ENCODE measurements at places on chromosomes 12 and 14. TPM values are rescaled to one million over a fixed set of nuclear protein-coding genes. Genes with fewer than 3 reads are reported as not detected.
A peak's percentile ranks its signal among the peaks of the same experiment; 100 is the strongest.

DNA sequence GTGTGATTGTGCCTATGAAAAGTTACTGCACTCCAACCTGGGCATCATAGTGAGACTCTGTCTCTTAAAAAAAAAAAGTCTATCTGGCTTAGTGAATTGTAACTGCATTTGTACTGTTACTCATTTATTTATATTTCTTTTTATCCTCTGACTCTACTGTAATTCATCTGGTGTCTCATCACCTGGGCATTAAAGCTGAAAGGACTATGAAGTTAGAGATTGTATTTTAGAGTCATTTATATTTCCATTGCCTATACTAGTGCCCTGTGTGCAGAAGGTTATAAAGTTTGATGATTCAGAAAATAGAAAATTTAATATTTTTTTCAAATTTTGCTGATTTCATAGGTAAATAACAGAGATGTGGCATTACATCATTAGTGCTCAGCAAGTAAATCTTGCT, 30.2 kb downstream of the BICDL1 start:
- DNase-seq = no peak
- H3K4me1 ChIP-seq = no peaks in the 10 kb centered on the region
- no peaks in the 10 kb centered on the region for H3K27me3 ChIP-seq
- H3K4me3 ChIP-seq = no peak overlapping the region
- no peaks in the 10 kb centered on the region for H3K36me3 ChIP-seq

DNA sequence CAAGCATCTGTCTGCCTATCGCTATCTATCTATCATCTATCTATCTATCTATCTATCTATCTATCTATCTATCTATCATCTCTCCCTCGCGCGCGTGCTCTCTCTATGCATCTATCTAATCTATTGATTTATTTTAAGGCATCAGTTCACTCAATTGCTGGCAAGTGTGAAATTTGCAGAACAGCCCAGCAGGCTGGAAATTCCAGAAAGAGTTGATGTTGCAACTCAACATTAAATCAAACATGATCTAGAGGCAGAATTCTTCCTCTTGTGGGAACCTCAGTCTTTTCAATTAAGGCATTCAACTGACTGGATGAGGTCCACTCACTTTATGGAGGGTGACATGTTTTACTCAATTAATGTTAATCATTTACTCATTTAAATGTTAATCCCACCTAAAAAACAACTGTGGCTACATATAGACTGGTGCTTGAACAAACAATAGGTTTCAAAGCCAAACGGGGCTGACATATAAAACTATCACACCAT, 1210.8 kb downstream of the GALC start:
- DNase-seq = no peak
- no peak overlapping the region for H3K27ac ChIP-seq
- no peaks in the 10 kb centered on the region for H3K27me3 ChIP-seq
- H3K4me1 ChIP-seq = peaks cover 10% of the 10 kb centered on the region
- H3K36me3 ChIP-seq = no peaks in the 10 kb centered on the region

GRCh38 chr14:68033336-68033932, 213.9 kb downstream of the RAD51B start:
- H3K27me3 ChIP-seq = no peaks in the 10 kb centered on the region
- H3K4me1 ChIP-seq = peaks cover 10% of the 10 kb centered on the region
- peaks cover 16% of the 10 kb centered on the region for H3K36me3 ChIP-seq
- DNase-seq = no peak
- no peak overlapping the region for H3K27ac ChIP-seq
- no peak overlapping the region for H3K4me3 ChIP-seq

DNA sequence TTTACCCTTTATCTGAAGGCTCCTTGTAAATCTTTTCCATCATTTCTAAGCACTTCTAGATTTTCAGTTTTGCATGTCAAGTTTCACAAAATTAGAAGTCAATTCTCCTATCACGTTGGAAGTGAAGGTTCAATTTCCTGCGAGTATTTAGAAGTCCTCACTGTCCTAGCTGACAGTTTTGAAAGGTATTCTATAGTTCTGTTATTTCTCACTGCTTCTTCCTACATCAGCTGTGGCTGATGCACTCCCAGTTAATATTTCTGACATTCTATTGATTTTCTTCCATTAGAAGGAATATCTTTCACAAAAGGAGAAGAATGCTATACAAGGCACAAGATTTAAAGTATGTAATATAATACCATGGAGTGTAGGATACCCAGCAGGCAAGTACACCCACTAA, 15.8 kb upstream of the TMCC3 start:
- H3K27ac ChIP-seq = no peak overlapping the region
- no peak overlapping the region for H3K4me3 ChIP-seq
- no peak for DNase-seq
- peaks cover 2% of the 10 kb centered on the region for H3K4me1 ChIP-seq
- no peaks in the 10 kb centered on the region for H3K36me3 ChIP-seq

DNA sequence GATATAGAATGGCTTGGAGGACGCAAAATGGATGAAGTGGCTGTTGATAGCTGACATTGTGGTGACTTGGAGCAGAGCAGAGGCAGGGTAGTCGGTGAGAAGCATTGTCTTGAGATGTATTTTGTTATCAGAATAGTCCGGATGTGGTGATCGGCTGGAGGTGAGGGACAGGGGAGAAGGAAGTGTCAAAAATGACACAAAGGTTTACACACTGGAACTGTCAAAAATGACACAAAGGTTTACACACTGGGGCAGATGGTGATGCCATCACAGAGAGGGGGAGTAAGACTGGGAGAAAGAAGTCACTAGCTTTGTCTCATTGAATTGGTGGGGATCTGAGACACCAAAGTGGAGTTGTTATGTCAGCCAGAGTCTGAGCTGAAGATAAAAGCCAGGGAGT, 30.1 kb downstream of the CDKL1 start:
- no peaks in the 10 kb centered on the region for H3K36me3 ChIP-seq
- no peaks in the 10 kb centered on the region for H3K27me3 ChIP-seq
- H3K4me1 ChIP-seq = peaks cover 7% of the 10 kb centered on the region
- DNase-seq = no peak

GRCh38 chr14:53516261-53516774, 363.2 kb upstream of the DDHD1 start:
- H3K4me1 ChIP-seq = peaks cover 5% of the 10 kb centered on the region
- H3K4me3 ChIP-seq = no peak overlapping the region
- no peaks in the 10 kb centered on the region for H3K27me3 ChIP-seq
- no peak for DNase-seq
- H3K27ac ChIP-seq = no peak overlapping the region

- no peaks in the 10 kb centered on the region for H3K36me3 ChIP-seq
- H3K27ac ChIP-seq = no peak overlapping the region
- H3K4me1 ChIP-seq = peaks cover 2% of the 10 kb centered on the region
- H3K27me3 ChIP-seq = peaks cover 5% of the 10 kb centered on the region
- DNase-seq = no peak
Measured at GRCh38 chr12:124581307-124582107, 14.1 kb upstream of the NCOR2 start.

GRCh38 chr12:68932128-68932960, 627 bp downstream of the CPM start:
- peak overlapping the region; percentile 17 for H3K27ac ChIP-seq
- DNase-seq = no peak
- H3K4me3 ChIP-seq = peak overlapping the region; percentile 86
- H3K27me3 ChIP-seq = peaks cover 13% of the 10 kb centered on the region
- peaks cover 12% of the 10 kb centered on the region for H3K36me3 ChIP-seq
- H3K4me1 ChIP-seq = peaks cover 19% of the 10 kb centered on the region

DNA sequence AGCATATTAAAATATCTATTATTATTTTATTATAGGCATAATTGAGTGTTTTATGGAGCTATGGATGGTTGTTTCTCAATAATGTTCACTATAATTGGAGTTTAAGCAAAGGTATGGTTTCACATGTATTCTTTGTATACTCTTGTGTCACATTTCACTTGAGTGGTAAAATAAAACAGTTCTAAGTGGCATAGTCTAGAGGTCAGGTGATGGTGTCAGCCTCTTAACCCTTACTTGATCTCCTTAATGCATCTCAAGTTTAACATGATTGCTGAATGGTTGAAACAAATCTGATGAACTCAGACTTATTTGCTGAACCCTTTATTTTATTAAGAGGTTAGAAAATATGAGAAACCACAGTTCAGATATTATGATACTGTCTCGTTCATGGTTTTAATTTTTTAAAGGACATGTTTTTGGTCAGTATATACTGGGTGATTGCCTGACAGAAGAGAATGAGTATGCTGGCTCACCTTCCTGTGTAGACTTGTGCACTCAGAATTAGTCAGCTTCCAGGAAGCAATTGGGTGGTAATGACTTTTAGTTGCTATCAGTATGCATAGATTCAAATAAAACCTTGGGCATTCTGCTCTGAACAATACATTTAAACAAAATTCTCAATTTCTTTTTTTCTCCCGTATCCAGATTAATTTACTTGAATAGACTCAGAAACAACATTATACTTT, 464.6 kb downstream of the PCNX1 start:
- peaks cover 4% of the 10 kb centered on the region for H3K4me1 ChIP-seq
- H3K36me3 ChIP-seq = peaks cover 10% of the 10 kb centered on the region
- H3K27me3 ChIP-seq = no peaks in the 10 kb centered on the region
- no peak overlapping the region for H3K27ac ChIP-seq
- no peak for DNase-seq

GRCh38 chr12:3931206-3931605, 58.0 kb upstream of the PARP11 start:
- H3K36me3 ChIP-seq = no peaks in the 10 kb centered on the region
- H3K27ac ChIP-seq = no peak overlapping the region
- H3K27me3 ChIP-seq = peaks cover 51% of the 10 kb centered on the region
- no peak overlapping the region for H3K4me3 ChIP-seq
- DNase-seq = no peak
- H3K4me1 ChIP-seq = peaks cover 5% of the 10 kb centered on the region

- H3K4me3 ChIP-seq = peak overlapping the region; percentile 93
- peaks cover 26% of the 10 kb centered on the region for H3K4me1 ChIP-seq
- H3K36me3 ChIP-seq = no peaks in the 10 kb centered on the region
- peaks cover 18% of the 10 kb centered on the region for H3K27me3 ChIP-seq
- DNase-seq = no peak
- H3K27ac ChIP-seq = peak overlapping the region; percentile 99
Measured at GRCh38 chr12:25384893-25385248, 134.1 kb upstream of the KRAS start.

DNA sequence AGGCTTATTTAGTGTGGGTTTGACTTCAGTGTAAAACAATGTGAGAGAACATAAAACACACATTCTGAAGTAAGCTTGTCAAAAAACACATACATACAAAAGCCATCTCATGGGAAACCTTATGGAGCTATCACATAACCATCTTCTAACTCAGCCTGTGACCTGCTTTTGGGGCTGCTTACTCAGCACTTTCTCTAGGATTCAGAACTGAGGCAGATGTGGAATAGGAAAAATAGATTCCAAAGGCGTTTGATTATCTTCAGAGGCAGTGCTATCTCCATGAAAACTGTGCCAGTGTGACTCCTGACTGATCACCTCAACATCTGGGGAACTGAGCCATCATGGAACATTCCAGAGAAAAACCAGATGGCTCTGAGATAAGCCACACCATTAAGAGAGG, 13.5 kb downstream of the HAL start:
- H3K27ac ChIP-seq = no peak overlapping the region
- no peak for DNase-seq
- H3K4me3 ChIP-seq = no peak overlapping the region
- no peaks in the 10 kb centered on the region for H3K36me3 ChIP-seq
- peaks cover 4% of the 10 kb centered on the region for H3K27me3 ChIP-seq
- H3K4me1 ChIP-seq = no peaks in the 10 kb centered on the region

GRCh38 chr14:73058922-73059673, 764 bp downstream of the RBM25 start:
- H3K36me3 ChIP-seq = peaks cover 7% of the 10 kb centered on the region
- H3K27me3 ChIP-seq = no peaks in the 10 kb centered on the region
- H3K4me1 ChIP-seq = peaks cover 17% of the 10 kb centered on the region
- DNase-seq = no peak
- H3K4me3 ChIP-seq = no peak overlapping the region
- no peak overlapping the region for H3K27ac ChIP-seq

- H3K27ac ChIP-seq = peak overlapping the region; percentile 75
- H3K36me3 ChIP-seq = no peaks in the 10 kb centered on the region
- no peaks in the 10 kb centered on the region for H3K27me3 ChIP-seq
- no peak for DNase-seq
Measured at GRCh38 chr12:73384592-73384991, 1112.4 kb downstream of the TRHDE start.

- no peak overlapping the region for H3K27ac ChIP-seq
- no peaks in the 10 kb centered on the region for H3K27me3 ChIP-seq
Measured at GRCh38 chr12:27148791-27149190, 66.4 kb upstream of the C12orf71 start.

Gene OR11H7
- total RNA-seq = not detected

Gene PNP
- total RNA-seq = 45.9 TPM

Gene PZP
- total RNA-seq = 0.24 TPM

Gene LTBP2
- total RNA-seq = 0.79 TPM

Gene SOX5
- total RNA-seq = 49.1 TPM

Gene CPNE6
- total RNA-seq = not detected

Gene ANO2
- total RNA-seq = 2.8 TPM

Gene RPS6KA5
- 4.4 TPM for total RNA-seq

Gene SCNN1A
- total RNA-seq = 23.1 TPM

Gene ITGB7
- 0.93 TPM for total RNA-seq

Gene KRT5
- total RNA-seq = not detected

Gene PLA2G1B
- total RNA-seq = not detected

Gene KRT85
- not detected for total RNA-seq

Gene B3GNT4
- total RNA-seq = 0.91 TPM

Gene RERGL
- not detected for total RNA-seq

All from progenitor cell of endocrine pancreas (in vitro differentiated cells).